ENCODE measurements at places on chromosomes 12 and 14.

DNA sequence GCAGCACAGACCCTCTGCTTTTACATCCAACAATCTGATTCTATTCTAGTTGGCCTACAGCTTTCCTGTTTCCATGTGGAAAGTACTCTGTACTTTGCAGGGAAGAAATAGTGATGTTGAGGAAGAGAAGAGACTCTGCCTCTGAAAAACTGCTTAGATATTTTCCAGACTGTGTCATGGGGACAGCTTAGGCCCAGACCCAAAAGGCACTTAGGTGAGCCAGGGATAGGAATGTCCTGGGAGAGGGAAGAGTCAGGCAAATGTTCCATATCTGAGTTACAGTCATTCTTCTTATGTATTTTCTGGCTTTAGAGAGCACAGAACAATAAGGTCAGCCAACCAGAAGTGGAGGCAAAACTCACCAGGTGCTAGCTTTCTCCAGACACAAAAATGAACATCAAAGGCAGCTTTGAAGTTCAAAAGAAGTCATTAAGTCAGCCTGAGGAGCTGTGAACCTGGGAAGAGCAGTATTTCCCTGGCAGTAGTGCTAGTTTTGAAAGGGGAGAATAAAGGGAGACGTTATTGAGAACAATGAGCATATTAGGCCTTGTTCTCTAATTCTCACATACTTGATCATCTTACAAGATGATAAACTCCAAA, 199.7 kb upstream of the LMNTD1 start:
- DNase-seq: no peak

DNA sequence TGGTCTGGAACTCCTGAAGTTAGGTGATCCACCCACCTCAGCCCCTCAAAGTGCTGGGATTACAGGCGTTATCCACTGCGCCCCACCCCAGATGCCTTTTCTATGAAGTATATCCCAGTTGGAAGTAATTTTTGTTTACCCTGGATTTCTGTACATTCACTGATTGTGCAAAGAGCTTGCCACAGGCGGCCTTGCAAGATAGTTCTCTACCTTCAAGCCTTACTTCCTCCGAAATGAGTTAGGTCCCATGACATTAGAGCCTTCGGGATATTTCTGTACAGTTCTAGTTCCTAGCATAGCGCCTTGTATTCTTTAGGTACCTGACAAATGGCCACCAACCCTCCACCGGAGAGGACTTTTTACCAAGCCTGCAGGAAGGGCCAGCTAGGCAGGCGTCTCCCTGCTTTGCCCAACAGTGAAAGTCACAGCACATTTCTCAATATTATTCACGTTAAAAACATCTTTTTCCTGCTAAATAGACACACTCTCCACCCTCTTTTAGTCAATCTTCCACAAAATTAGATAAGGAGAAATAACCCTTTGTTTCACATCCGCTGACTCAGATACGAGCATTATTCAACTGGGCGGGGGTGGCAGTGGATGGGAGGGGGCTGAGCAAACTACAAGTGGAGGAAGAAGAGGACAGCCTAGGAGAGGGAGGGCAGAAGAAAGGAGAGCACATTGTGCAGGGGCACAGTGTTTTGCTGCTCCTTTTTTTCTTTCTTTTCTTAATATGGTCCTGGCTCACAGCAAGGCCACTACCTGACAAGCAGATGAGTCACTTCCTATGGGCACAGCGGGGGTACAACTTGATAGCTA, 40.0 kb upstream of the CAPRIN2 start:
- peak; percentile 88 for DNase-seq

GRCh38 chr14:70567791-70568190, 32.7 kb downstream of the MED6 start:
- no peak for DNase-seq

GRCh38 chr12:11785712-11786111, 136.2 kb downstream of the ETV6 start:
- DNase-seq: peak; percentile 60

- no peak for DNase-seq
Measured at GRCh38 chr14:104326848-104327247, 188.5 kb downstream of the KIF26A start.

DNA sequence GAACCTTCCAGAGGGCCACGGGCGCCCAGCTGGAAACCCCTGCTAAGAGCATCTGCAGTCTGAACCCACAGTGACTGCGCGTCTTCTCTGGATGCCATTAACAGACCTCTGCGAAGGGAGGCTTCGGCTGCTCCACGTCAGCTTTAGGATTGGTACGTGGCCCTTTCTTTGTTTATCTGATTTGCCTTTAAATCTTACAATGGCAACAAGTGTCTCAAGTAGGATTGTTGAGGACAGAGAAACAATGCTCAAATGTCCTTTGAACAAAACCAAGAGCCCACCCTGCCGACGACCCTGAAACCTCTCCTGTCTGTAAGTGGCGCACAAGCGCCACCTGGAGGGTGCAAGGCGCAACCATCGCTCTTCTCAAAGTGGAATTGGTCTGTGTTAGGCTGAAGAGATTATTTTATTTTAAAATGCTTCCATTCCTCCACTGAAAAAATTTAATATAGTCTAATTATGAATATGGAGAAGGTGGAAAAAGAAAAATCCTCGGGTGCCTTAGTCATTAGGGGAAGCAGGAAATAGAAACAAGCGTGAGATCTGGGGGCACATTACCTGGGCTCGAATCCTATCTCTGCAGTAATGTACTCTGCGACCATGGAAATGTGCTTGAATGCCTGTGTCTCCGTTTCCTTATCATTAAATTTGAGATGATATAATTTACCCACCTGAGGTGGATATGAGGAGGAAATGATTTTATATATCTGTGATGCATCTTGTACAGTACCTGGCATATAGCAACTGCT, 82.6 kb upstream of the PTPRB start:
- no peak for DNase-seq

DNA sequence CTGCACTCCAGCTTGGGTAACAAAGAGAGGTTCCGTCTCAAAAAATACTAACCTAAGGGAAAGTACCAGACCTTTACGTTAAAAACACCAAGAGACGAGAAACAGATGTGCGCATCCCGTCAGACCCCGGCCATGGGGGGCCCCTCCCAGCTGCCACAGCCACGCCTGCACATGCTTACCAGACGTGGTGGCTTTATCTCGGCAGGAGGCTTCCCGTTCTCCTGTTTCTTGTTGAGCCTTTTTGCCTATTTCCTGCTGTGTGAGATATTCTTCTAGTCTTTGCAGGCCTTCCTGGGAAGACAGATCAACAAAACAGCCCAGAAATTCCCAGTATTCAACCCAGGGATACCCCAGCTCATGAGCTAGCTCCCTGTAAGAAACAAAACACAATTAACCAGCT, 23.6 kb downstream of the PGAM5 start:
- DNase-seq: no peak

GRCh38 chr12:108543652-108544051, 17.3 kb downstream of the SART3 start:
- DNase-seq: no peak

- DNase-seq: no peak
Measured at GRCh38 chr12:82527165-82527780, 159.4 kb upstream of the TMTC2 start.

- DNase-seq: peak; percentile 35
Measured at GRCh38 chr12:6093764-6094163, 30.7 kb downstream of the VWF start.

GRCh38 chr12:107567876-107568619, 117.6 kb upstream of the PWP1 start:
- DNase-seq: no peak

DNA sequence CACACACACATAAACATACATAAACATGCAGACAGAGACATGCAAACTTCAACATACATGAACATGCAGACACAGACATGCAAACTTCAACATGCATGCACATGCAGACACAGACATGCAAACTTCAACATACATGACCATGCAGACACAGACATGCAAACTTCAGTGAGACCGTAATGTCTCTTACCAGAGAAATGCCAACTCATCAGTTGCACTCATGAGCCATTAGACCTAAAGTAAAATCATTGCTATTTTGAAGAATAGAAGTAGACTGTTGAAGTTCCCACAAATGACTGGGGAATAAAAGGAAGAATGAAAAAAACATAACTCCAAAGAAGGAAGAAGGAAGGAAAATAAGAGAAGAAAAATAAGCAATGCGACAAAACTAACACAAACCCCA, 1044.0 kb upstream of the TMEM132C start:
- no peak for DNase-seq

DNA sequence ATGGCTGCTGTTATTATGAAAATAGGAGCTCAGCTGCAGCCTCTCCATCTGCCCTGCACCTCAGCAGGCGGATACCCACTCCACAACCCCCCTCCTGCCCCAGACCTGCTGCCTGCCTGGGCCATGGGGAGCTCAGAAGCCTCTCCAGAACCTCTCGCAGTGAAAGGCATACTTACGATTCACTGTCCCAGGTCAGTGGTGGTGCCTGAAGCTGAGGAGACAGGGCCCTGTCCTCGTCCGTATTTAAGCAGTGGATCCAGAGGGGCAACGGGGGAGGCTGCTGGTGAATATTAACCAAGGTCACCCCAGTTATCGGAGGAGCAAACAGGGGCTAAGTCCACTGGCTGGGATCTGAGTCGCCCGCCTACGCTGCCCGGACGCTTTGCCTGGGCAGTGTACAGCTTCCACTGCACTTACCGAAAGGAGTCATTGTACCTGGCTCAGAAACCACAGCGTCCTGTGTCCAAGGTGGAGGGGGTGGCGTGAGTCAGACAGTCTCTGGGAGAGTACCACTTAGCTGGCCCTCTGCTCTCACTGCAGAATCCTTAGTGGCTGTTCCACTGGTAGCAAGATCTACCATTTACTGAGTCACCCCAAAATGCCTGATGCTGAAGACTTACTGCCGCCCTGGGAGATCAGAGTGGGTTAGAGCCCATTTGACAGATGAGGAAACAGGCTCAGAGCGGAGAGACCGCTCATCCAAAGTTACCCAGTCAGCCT, at the start of gene SERPINA1:
SERPINA1 (minus strand) TSS at position 219 of the 720 bp plus-strand sequence. CDS start 5,365 bp downstream, outside the sequence.
- DNase-seq: no peak

DNA sequence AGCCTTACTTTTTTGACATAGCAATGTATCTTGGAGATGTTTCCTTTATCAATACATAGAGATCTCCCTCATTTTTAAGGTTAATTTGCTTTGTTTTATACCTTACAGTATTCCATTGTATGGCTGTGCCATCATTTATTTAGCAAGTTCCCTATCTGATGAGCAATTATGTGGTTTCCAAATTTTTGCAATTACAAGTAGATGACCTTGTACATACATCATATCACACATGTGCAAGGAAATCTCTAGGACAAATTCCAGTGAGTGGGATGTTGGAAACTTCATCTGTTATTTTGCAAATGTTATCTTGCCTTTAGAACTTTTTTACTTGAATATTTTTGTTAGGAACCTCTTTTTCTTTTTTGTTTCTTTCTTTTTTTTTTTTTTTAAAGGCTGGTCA, 49.7 kb downstream of the DRAM1 start:
- DNase-seq: no peak

GRCh38 chr14:33452995-33453394, 497.9 kb downstream of the EGLN3 start:
- DNase-seq: no peak

- DNase-seq: no peak
Measured at GRCh38 chr14:35068238-35069012, 22.4 kb downstream of the FAM177A1 start.

DNA sequence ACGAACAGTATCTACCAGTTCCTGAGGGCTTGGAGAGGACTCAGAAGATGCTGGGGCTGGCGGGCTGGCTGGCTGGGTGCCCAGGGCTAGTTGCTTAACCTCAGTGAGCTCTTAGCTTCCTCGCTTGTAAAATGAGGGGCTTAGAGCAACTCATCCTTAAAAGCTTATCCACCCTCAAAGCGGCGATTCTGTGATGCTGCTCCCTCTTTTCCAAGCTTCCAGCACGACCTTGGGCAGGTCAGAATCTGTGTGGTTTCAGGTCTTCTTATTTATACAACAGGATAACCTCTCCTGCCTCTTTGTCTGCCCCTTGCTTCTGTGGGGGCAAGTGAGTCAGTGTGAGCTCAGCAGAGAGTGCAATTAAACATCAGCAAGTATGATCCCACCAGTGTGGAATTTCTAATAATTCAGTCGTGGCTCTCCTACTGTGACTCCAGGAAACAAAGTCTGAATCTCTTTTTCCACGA, 281.8 kb downstream of the KSR2 start:
- DNase-seq: peak; percentile 81

GRCh38 chr12:52049286-52049685, 2.0 kb upstream of the NR4A1 start:
- no peak for DNase-seq

DNA sequence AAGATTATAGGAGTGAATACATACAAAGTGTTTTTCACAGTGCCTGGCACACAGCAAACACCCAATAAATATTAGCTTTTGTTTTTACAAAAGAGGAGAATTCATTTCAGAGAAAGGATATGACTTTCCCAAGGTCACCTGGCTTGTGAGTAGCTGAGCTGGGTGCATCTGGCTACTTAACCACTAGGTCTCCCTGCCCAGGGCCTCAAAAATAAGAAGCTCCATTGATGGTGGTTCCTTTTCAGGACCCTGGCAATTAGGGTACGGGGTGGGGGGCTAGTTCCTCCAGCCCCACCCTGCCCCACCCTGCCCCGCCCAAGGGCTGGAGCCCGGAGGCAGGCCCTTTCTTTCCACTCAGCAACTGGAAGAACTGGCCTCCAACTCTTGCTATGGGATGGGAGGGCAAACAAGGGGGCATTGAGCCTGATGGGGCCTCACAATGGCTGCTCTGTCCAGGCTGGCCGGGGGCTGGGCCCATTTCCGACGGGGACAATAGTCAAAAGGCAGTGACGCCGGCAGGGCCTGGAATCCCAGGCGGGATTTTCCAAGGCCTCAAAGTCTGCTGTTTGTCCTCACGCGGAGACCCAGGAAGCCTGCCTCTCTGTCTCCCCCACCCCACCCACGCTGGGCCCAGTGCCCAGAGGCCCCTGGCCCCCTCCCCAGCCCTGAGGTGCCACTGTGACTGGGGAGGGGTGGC, 8.2 kb upstream of the ATG101 start:
- DNase-seq: no peak

DNA sequence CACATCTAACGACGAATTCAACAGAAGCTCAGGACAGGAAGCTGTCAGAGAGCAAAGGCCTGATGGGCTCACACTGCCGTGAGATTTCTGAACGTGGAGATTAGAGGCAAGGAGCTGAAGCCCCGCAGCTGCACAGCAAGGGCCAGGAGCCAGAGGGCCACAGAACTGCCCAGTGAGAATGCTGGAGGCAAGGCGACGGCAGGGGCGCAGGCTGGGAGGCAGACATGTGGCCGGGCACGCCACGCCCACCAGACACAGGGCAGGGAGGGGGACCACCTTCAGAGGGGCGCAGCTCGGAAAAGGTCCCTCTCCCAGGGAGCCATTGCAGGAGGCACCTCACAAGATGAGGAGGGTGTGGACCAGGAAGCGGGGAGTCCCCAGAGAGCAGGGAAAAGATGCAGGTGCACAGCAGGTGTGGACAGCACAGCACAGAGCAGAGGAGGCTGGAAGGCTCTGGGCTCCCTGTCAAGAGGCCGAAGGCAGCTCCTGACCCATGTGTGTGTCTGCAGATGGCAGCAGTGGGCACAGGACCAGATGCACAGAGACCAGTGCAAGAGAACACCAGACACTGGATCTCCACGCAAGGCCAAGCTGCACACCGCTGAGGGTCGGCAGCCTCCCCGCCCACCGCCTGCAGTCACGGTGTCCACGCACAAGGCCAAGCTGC, 23.0 kb downstream of the BTBD6 start:
- DNase-seq: no peak
